Hippocampal formation (tissue), 2 donors: ENCODE measurements at places on chromosomes 5 and 9.

GRCh38 chr5:121630402-121630801 is 221.3 kb upstream of the FTMT start:
- DNase-seq = no peak

DNA sequence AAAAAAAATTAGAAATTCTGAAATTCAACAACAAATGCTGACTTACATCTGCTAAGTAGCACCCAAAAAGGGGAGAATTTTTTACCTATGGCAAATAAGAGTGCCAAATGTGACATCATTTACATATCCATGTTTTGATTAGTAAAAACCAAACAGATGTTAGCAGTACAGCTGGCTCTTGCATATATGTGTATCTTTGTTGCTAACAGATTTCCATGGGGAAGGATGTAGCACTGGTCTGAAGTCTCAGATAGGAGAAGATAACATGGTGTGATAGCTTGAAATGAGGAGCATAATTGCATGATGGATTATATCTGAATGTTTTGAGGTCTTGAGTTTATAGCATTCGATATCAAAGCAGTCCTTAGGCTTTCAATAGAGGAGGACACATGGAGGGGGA is 17.5 kb downstream of the PIK3R1 start:
- DNase-seq = no peak

- no peak for DNase-seq
These were observed 112.4 kb upstream of the BNC2 start for GRCh38 chr9:16982780-16983310.

DNA sequence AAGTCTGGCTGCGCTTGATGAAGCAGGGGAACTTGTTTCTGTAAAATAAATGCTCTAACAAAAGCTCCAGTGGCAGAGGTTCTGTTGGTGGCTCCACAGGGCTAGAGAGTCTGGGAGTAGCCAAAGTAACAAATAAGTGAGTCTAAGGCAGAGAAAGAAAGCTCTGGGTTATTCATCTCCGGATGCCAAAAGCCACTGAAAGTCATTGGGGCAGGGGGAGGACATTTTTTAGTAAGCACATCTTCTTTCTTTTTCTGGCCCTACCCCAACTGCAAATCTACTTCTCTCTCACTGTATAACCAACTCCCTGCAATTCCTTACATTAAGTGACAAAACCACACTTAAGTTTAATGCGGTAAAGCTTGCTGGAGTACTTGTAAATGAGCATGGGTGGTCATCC is 141.6 kb downstream of the INSYN2B start:
- no peak for DNase-seq

DNA sequence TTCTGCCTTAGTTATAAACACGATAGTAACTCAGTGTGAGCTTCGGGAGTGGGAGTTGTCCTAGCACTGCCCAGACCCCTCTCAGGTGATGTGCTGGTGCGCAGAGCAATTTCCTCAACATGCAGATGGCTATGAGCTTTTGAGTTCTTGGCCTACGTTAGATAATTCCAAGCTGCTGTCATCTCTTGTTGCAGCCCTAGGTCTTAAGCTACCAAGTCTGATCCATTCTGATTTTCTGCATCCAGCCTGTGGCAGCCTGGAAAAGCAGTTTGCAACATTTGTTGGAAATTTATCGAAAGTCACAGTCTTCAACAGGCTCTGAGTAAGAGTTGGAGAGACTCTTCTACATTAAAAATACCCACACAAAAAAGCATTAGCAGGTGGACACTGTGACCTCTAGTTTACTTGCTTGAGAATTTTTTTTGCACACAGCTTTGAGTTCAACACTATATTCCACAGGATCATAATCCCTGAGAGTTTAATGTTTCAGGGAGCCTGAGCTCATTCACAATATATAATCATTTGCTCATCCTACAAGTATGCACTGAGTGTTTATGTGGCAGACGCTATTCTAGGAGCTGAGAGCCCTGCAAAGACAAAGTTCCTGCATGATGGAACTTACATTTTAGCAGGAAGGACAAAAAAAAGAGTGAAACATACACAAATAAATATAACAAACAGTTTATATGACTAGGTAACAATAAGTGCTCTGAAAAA is 91.6 kb downstream of the UBE2QL1 start:
- no peak for DNase-seq

GRCh38 chr5:140041492-140042392 is 1.4 kb downstream of the NRG2 start:
- DNase-seq = peak; percentile 33

DNA sequence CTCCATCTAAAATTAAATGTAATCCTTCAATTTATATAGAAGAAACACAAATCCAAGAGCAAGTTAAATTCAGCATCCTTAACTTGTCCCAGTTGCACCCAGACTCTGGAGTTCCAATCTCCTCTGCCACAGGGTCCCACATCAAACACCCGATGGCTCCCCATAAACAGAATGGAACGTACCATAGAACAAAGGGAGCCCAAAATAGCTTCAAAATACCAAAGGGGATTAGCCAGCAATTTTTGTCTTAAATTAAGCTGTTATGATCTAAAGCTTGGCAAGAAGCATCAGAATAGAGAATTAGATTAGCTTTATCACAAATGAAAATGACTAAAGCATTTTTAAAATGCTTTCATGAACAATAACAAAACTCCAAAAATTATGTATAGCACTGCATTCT is 112.8 kb downstream of the FANCC start:
- DNase-seq = no peak

DNA sequence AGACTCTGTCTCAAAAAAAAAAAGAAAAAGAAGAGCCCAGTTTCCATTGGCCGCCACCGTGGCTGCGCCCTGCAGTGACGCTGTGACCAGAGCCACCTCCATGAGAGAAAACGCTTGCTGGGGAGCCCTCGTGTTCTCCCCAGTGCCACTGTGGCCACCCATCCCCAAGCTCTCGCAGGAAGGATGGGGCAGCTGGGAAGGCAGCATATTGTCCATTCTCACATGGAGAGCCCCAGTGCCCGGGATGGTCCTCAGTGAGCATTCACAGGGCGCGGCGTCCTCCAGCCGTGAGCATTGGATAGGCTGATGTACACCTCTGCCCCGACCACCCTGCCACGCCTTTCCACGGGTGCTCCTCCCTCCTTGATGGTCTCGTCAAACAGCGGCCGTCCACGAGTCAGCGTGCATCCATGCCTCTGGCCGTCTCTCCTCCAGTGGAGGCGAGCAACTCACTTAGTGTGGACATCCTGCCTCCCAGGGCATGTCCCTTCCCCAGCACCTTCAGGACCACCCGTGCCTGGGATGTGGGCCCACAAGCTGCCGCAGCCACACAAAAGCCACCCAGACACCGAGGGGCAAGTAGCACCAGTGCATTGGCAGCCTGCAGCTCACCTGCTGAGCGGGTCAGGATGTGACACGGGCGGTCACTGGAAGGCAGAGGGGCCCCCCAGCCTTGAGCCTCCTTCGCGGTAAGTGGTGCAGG is 23.4 kb upstream of the SLC6A19 start:
- DNase-seq = no peak

DNA sequence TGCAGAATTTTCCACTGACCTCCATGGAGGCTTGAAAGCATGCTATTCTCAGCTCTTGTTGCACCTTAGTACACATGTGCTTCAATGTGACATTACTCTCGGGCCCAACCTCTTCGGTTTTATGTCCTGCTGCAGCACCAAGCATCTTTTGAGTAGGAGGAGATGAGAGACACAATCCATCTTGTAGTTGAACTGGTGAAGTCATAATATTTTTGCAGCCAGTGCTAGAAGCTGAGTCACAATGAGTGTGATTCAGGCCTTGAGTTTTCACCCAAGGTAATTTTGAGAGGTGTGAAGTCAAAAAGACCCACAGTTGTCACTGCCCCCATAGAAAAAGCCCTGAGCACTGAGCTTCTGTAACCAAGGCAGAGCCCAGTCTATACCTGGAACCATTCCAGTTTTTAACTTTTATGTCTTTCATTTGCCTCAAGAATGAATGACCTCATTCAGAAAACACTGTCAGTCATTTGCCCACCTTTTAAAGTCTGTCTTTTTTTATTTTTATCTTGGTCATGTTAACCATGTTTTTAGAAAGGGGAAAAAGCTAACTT is 117.7 kb downstream of the ZNF462 start:
- no peak for DNase-seq

GRCh38 chr5:62432621-62433064 is 20.1 kb downstream of the IPO11 start:
- no peak for DNase-seq

DNA sequence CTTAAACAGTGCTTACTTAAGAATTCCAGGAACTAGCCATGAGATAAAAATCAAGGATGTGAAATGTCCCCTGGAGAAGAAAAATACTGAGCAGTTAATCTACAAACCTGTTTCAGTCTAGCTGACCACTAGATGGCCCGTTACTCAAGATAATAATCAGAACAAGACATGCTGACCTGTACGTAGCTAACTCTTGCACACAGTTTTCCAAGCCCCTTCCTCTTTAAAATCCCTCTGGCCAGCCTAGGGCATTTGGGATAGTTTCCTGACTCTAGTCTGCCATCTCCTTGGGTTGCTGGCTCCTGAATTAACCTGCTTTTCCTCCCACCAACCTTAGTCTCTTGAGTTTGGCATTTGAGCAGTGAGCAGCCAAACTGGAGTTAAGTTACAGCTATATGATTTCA is 59.2 kb upstream of the TRAF1 start:
- DNase-seq = peak; percentile 29

DNA sequence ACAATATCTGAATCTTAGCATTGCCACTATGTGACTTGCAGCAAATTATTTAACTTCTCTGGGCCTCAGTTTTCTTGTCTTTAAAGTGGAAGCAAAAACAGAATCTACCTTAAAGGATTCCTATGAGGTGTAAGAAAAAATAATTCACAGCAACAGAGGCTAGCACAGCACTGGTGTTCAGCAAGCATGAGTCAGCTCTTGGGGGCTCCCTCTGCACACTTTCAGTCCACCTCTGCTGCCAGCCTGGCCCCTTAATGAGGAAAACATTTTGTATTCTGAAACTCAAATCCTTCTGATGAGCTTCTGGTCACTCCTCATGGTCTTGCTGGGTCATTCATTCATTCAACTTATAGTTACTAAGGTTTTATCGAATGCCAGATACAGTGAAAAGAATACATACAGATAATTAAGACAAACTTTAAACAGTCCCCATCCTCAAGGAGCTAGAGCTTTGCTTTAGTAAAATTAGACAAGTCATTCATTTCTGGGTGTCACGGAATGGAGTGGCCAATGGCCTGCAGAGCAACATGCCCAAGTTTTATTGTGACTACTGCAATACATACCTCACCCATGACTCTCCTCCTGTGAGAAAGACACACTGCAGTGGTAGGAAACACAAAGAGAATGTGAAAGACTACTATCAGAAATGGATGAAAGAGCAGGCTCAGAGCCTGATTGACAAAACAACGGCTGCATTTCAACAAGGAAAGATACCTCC is 26.8 kb upstream of the IQGAP2 start:
- no peak for DNase-seq

GRCh38 chr5:137036640-137037039 is 462.5 kb downstream of the SPOCK1 start:
- DNase-seq = no peak

- DNase-seq = no peak
These were observed 265.1 kb downstream of the PSAT1 start for GRCh38 chr9:78562021-78562420.

DNA sequence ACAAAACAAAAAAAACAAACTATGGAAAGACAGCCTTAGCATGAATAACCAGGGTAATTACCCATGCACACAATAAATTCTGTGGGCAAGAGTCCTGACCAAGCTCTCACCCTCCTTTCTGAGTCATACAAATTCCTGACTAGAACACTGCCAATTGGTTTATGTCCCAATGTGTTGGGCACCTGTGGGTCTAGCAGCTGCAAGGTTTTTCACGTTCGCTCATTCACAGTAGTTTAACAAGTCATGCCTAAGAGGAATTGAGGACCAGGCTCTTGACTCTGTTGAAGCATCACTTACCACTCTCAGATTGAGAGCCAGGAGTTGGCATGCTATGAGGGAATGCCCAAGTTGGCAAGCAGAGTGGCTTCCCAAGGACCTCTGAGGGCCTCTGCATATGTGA is 205.5 kb upstream of the SLC24A2 start:
- DNase-seq = no peak

DNA sequence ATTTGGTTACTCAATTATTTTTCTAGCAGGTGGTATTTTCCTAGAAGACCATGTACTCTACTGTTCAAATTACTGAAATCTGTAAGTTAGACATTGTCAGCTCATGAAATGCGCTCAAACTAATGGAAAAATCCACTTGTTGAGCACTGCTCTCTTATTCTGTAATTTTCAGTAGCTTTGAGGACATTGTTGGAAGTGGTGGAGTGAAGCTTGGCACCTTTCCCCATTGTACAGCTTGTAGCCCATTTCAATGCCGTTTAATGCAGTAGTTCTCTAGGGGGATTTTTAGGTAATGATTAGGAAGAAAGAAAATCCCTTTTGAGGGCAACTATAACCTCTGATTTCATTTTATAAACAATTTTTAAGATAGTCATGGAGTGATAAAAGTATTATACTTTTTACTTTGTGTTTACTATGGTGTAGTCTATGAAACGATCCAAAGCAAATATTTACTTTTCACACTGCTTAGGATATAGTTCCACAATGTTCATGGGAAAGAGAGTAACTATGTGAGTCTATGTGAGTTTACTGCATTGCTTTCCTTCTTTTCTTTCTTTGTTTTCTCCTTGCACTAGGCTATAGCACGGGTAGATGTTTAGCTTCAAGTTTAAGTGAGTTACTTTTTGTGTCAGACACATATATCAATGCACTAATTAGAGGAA is 165.8 kb upstream of the ANKH start:
- no peak for DNase-seq

DNA sequence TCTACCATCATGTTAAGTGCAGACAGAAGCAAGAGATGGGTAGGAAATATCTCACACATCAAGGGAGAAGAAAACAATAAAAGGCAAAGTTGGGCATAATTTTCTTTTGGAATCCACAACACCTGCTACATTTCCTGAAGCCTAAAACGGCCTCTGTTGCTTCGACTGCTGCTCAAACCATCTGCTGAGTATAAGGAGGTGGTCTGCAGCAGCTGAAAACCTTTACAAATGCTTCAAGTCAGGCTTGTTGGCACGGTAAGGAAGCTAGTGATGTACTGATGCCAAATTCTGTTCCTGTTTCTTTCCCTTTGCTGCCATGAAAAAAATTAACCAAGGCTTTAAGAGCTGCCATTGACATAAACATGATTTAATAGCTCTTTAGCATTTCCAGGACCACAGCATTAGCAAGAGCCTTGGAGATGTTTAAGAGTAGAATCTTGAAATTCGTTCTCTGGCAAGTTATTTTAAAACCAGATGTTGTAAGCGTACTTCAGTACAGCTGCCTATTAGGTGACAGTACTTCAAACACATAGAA is 75.6 kb downstream of the DMRTA1 start:
- no peak for DNase-seq

DNA sequence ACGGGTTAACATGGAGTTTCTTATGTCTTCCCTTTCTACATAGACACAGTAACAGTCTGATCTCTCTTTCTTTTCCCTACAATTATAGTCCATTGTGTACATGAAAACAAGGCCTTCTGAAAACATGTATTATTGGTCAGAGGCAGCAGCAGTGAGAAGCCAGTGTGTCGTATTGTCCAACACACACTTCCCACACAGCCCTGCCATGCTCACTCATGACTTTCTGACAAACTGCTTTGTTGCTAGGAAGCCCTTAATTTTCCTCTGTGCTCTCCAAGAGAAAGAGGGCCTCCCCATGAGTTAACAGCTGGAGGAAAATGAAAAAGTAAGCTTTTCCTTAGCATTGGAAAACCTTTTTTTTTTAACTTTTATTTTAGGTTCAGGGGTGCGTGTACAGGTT is 56.4 kb upstream of the N4BP3 start:
- DNase-seq = no peak
